Mucosa of descending colon (tissue), 3 donors: ENCODE measurements at places on chromosomes 13 and 19.

DNA sequence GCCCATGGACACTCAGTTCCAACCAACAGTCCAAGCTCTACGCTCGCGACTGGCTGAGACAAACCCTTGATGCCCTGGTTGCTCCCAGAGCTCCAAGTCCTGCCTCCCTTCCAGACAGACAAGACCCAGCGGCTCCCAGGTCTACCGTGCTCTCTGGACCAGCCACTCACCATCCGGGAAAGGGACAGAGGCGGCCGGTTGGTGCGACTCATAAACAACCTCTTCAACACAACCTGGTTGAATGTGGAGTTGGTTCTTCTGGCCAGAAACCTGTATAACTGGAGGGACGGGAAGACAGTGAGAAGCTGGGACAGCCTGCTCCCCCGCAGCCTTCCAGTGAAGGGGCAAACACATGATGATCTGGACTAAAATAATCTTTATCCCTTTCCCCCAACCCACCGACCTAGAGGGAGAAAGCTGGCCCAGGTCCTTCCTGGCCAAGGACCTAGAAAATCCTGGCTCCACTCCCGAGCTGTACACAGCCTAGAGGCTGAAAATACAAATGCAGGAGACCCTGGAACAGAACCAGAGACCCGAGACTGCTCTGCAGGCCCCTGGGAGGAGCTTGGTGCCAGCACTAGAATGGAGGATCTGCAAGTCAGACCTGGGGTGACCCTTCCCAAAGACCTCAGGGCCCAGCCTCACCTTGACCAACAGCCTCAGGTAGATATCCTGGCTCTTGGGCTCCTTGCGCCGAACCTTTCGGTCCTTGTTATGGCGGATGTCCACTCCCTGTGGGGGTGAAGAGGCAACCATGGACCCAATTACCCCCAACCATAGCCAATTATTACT lies 1.6 kb downstream of the RPL18 start:
- DNase-seq = peak; percentile 57

- DNase-seq = no peak
Observed at GRCh38 chr13:110408286-110408685, 101.2 kb downstream of the COL4A2 start.

- DNase-seq = peak; percentile 37
Observed at GRCh38 chr19:4676955-4677731, 7.0 kb upstream of the MYDGF start.

DNA sequence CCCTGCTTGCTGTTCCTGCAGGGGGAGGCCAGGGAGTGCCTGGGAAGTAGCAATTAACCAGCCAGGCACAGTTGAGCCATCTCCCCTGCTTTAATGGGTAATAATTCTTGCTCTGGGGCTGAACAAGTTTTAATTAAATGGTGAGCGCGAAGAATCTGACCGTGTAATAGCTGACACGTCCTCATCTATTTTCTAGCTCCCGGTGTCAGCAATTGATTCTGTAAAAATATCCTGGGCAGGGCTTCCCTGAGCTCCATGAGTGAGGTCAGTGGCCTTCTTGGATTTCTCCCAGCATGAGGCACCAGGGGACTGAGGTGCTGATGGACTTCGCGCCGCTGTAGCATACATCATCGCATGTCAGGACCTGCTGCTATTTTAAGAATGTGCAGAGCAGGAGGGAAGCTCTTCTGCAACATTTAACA lies 26.9 kb downstream of the SIPA1L3 start:
- DNase-seq = no peak

GRCh38 chr19:29264897-29265296 lies 51.9 kb upstream of the UQCRFS1 start:
- no peak for DNase-seq

GRCh38 chr19:38734426-38735256 lies 9.6 kb downstream of the CAPN12 start:
- peak; percentile 79 for DNase-seq

- no peak for DNase-seq
Observed at GRCh38 chr13:21176982-21177284, 475 bp downstream of the MRPL57 start.

DNA sequence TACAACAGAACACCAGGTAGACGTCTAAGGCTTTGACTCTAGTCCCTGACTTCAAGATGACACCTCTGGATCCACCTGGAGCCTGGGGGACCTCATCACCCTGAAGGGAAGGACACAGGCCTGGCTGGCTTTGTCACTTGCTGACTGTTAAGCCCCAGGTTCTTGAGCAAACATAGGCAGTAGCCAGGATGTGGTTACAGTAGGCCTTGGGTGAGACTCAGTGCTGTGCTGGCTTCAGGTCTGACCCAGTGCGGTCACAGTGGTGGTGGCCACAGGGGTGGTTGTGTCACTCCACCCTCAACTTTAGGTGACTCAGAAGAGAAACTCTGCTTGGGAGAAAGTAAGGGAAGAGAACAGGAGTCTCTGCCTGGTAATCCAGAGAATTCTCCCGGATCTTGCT lies 497.8 kb downstream of the UQCRFS1 start:
- no peak for DNase-seq

DNA sequence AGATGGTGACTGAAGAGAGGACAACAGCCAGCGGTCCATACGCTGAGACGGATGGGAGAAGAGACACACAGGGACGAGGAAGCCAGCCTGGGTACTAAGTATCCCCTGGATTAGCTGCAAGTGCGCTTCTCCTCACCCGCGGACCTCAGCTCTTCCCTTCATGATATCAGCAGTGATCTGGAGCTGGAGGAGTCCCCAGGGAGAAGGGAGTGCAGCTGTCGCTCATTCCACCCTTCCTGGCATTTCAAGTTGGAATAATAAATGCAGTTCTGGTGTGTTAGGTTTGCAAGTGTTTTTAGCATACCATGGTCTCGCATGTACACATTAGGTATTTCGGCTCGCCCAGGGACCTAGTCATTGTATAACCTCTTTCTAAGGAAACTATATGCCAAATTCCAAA lies 88.5 kb upstream of the C1QTNF9B start:
- no peak for DNase-seq

DNA sequence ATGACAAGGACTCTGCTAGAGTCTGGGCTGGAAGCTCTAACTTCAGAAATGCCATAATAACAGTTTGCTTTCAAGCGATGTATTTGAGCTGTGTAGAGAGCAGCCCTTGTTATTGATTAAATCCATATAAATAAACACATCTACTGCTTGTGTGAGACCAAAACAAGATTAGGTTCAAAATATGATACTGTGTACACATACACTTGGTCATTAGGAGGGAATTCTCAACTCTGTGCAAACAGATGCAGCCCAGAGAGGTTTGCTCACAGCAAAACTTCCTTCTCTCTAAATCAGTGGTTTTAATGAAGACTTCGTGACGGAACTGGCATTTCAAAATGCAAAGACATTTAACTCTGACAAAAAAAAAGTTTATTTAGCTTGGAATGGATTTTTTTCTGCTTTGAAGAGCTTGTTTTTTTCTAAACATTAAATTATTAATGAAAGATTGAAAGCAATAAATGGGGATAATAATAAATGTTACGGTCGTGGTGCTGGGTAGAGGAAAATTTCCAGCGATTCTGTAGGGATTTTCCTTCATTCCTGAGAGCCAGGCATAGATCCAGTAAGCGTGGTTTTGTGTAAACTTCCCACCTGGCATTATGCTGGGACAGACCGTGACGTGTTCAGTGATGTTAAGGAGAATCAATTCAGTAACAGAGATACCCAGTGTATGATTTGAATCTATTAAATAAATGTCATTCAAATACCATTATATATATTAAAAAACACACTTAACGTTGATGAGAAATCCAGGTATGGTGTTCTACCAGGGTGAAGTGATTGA lies 213.7 kb downstream of the TEX29 start:
- DNase-seq = no peak

DNA sequence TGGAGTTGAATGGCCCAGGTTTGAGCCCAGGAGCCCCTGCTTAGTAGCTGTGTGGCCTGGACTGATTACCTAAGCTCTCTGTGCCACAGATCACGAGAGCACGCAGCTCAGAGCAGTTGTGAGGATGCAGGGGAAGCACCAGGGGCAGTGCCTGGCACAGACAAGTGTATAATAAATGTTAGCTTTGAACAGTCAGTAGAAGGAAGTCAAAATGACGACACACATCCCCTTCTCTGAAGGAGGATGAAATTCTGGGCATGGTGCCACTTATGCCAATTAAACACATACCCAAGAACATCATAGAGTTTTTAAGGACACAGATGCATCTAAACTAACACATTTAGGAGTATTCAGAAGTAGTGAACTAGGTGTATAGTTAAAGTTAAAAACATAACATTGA lies 24.9 kb upstream of the SIGLEC11 start:
- no peak for DNase-seq

- peak; percentile 17 for DNase-seq
Observed at GRCh38 chr13:20197361-20197834, 4.7 kb upstream of the GJB2 start.

- no peak for DNase-seq
Observed at GRCh38 chr13:26679411-26680122, 81.0 kb downstream of the GPR12 start.

DNA sequence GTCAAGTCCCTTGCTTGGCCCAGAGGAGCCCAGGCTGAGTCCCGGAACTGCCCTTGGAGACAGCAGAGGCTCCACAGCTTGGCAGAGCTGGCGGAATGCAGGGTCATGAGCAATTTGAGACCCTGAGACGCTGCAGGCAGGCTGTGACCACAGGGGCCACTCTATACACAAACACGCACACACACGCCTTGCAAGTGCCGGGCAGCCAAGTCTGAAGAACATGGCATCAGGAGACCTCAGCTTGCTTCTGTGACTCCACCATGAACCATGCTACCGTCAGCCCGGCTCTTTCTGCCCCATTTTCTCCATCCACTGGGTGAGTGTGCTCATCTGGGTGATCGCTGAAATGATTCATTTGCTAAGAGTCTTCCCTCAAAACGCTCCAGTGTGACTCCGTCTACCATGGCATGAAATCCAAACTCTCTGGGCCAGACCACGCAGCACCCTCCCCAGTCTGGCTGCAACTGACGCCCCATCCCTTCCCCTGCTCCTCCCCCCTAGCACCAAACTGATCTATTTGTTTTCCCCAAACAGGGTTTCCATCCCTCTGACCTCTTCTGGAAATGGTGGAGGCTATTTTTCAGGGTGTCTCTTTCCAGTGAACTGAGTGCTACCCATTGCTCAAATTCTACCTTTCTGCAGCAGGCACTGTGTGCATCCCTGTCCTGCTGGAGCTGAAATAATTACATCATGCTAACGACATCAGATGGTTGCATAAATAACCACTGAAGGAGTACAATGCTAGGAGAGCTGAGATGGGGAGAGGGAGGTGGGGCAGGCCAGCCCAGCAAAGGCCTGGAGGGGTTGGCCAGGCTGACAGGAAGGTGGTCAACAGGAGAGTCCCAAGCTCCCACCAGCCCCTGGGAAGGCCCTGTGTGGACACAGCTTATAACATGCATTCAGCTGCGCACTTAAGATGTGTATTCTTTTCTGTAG lies 3.1 kb downstream of the CARS2 start:
- no peak for DNase-seq

- peak; percentile 54 for DNase-seq
Observed at GRCh38 chr19:16825312-16826052, 3.7 kb upstream of the SIN3B start.

DNA sequence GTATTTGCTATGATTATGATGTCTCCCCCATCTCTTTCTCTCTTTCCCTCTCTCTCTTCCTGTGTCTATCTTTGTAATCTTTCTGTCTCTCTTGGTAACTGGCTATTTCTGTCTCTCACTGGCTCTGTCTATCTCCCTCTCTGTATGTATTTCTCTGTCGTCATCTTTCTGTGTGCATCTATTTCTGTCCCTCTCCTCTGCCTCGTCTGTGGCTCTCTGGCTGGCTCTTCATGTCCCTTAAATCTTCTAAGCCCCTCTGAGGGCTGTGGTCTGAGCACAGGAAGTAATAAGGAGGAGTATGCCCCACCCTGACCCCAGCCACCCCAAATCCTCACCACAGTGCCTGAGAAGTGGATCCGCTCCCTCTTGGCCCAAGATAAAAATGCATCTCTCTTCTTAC lies 104.4 kb downstream of the DNAJC15 start:
- DNase-seq = no peak

DNA sequence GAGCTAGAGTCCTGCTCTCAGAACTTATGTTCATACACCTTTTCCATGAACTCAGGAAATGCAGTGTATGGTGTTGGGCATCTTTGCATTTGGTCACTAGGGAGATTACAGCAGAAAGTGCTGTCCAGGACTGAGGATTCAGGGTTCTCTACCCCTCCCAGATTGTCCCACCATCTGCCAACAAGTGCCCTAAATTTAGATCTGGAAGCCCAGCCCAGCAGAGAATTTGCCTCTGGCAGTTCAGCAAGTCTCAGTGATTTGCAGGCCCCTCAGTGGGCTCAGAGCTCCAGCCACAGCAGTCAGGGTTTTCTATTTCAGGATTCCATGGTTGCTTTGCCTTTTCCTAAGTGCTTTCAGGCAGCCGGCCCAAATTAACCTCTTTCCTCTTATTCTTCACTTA lies 23.4 kb downstream of the CNFN start:
- DNase-seq = no peak

DNA sequence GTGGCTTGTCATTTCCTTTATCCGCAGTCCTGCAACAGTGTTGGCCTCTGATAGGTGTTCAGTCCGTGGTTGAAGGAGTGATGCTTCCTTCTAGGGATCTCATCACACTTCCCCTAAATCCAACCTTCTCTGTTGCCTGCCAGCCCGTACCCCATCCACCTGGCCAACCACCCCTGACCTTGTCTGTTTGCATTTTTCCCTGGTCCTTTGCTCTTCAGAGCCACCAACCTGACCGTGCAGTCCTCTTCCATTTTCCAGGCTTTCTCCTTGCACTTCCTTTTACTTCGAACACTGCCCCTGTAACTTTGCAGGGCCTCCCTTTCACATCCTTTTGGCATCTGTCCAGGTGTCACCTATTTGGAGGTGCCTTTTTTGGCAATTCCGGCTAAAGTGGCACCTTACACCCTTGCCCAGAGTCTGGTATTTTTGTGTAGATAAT lies 696 bp downstream of the ZNF460 start:
- peak; percentile 35 for DNase-seq
